Caudate nucleus (tissue), 63 donors: ENCODE measurements at places on chromosomes 16 and 17.

- no peak for DNase-seq
Measured at GRCh38 chr16:49599281-49599680, 225.7 kb downstream of the C16orf78 start.

DNA sequence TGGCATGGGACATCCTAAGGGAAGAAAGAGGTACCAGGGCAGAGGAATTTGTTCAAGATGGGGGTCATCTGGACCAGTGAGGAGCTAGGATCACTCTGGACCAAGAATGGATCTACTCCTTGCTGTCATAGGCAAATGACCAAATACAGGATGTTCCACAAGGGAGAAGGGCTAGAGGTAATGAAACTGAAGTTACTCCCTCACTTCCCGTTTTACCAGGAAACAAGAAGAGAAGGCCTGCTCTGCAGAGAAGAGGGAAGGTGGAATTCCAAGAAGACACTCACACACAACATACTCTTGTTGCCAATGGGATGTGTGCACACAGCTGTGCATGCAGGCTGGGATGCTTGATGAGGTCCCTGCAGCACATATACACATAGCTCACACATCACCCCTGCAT lies 38.6 kb downstream of the NEUROD2 start:
- DNase-seq, result no peak

DNA sequence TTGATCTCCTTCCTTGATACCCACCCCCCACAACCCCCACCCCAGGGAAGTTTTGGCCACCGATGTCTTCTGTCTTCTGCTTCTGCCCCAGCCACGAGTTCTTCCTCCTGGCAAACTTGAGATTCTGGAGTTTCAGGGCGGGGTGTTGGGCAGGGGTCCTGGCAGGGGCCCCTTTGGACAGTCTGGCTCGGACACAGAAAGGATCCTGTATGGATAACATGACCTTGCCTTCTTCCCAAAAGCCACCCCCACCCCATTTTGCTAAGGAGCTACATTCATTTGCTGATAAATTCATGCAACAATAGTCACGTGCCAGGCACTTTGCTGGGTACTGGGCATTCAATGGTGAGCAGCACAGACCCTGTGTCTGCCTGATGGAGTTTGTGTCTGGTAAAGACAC lies 5.9 kb upstream of the COL1A1 start:
- no peak for DNase-seq

- DNase-seq, result no peak
Measured at GRCh38 chr16:77551357-77551756, 116.5 kb upstream of the ADAMTS18 start.

- no peak for DNase-seq
Measured at GRCh38 chr17:53633856-53634255, 188.9 kb upstream of the KIF2B start.

GRCh38 chr17:42669977-42670788 lies 6.6 kb downstream of the PLEKHH3 start:
- DNase-seq, result no peak

DNA sequence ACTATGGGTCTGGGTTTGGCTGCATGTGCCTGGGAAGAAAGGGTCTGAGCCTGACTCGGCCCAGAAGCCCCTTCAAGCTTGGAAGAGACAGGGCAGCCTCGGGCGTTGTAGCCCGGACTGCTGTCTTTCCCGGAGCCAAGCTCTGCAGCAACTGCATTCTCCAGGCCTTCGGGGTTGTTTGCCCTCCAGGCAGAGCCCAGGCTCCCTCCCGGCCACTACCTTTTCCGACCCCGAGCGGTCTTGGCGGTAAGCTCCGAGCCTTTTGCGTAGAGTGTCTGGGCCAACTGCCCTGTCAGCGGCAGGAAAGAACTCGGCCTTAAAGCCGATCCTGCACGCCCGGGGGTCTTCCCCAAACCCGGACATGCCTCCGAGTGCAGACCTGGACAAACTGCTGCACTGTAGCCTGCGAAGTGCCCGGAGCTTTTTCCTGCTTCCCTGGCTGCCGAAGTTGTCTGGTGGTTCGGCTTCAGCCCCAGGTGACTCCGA lies 1.3 kb downstream of the LHX1 start:
- no peak for DNase-seq

DNA sequence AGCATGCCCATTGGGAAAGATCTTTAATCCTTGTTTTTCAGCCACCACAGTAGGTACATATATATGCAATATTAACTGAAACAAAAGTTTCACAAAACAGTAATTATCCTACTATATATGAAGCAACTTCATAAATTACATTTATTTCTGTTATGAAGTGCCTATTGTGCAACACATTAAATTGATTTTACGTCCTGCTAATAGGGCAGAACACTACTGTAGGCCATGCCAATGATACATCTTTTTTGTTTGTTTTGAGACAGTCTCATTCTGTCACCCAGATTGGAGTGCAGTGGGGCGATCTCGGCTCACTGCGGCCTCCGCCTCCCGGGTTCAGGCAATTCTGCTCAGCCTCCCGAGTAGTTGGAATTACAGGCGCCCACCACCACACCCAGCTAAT lies 29.1 kb downstream of the SF3B3 start:
- no peak for DNase-seq

DNA sequence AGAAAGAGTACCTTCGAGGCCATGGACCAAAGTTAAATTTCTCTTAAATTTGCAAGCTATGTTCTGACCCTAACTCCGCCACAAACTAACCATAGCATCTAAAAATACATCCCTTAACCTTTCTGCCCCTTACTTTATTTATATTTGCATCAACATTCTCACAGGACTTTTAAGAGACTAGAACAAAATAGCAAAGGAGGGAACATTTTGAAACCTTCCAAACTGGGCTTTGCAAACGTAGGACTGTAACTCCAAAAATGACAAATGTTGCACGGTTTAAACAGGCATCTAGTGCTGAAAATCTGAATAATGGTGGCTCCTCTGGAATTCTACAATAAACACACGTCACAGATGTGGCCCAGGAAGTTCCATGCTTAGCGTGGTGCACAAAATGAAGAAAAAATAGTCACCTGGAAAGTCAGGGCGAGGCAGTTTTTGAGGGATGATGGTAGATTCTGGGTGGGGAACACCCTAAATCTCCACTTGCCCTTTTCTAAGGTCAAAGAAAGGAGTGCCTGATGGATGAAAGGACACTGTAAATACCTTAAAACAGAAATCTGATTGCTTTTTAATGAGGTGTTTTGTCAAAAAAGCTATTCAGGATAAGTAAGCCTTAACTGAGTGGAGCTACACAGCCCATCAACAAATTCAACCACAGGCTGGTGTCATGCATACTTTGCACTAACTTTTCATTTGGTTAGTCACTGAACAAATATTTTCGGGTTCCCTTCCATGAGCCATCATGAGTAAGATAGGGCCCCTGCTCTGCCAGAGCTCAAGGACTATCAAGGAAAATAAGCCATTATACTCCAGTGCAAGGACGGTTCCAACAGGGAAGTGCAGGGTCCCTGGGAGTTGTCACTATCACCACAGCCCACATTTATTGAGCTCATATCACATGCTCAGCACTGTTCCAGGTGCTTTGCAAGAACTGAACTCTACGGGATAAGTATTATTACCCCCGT lies 21.2 kb downstream of the ARHGAP17 start:
- no peak for DNase-seq

DNA sequence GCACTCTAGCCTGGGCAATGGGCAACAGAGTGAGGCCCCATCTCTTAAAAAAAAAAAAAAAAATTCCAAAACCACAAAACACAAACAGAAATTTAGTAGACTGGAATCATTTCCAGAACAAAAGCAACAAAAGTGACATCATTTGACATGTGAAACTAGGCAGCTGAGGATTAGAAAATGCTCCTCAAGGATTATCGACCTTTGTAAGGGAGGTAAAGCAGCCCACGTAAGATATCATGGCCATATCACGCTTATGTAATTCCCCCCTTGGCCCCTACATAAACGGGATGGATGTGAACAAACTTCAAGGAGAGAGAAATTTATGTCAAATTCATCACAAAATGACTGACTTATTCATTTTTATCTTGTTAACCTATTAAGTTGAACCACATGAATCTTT lies 83.3 kb downstream of the WDR59 start:
- DNase-seq, result no peak

DNA sequence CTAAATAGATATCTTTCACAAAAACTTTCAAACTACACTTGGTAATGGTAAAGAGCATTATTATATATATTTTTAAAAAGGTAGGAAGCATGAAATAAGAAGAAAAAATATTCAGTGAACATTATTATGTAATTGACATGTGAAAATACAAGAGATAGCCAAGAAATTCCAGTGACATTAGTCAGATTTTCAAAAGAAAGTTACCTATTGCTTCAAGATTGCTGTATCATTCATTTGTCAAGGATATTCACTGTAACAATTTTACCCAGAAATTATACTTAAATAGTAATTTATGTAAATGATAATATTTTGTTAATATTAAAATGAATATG lies 350.2 kb downstream of the KIF2B start:
- no peak for DNase-seq

DNA sequence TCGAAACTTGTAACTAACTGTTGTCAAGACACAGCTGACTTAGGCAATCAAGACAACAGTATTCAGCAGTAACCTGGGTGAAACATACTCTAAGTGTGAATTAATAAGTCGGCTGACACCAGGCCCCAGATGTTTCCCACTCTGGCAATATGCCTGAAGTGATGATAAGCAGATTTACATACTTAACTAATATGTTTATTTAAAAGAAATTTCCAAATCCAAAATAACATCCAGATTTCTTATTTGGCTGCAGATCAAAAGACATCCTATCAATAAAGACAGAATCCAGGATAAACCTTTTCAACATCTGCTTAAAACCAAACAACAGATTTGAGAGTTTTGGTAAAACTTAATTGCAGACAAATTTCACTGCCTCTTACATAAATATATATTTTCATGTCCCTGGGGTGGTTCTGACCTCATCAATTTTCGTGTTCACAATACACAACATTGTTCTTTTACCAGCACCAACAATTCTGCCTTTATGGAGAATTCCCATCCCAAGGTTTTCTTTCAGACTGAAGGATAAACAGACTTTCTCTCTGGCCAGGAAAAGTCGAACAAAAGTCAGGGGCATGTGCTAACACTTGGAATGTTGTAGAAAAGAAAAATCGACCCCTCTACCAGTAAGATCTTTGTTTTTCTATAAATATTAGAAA lies 45.1 kb upstream of the TOX3 start:
- no peak for DNase-seq

GRCh38 chr17:39144416-39144840 lies 7.0 kb downstream of the PLXDC1 start:
- peak; percentile 30 for DNase-seq

- no peak for DNase-seq
Measured at GRCh38 chr17:63926164-63926563, 6.0 kb downstream of the CD79B start.

- no peak for DNase-seq
Measured at GRCh38 chr17:64420143-64420670, 28.7 kb upstream of the MILR1 start.

- no peak for DNase-seq
Measured at GRCh38 chr17:55722742-55723487, at the start of gene TMEM100. Gene TMEM100 (minus strand): TSS chr17:55722864. CDS start chr17:55721070, 1,794 bp downstream.

GRCh38 chr16:82404586-82405315 lies 222.0 kb upstream of the CDH13 start:
- DNase-seq, result no peak

- DNase-seq, result no peak
Measured at GRCh38 chr17:44829523-44830358, at the start of gene GJC1. Gene GJC1 (minus strand): TSS chr17:44830287. CDS start chr17:44805817, 24,470 bp downstream.
